ENCODE measurements at places on chromosomes 4 and X.

- DNase-seq = no peak
Measured at GRCh38 chr4:86974551-86974994, 39.8 kb downstream of the AFF1 start.

DNA sequence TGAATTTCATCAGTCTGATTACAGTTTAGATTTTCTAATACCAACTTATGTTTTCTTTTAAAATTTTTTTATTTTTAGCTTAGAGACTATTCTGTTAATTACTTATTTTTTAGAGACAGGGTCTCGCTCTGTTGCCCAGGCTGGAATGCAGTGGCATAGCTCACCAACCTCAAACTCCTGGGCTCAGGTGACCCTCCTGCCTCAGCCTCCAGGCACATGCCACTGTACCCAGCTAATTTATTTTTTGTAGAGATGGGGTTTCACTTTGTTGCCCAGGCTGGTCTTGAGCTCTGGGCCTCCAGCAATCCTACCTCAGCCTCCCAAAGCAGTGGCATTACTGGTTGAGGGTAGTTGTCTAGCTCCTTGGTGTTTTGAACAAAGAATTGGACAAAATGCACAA lies 102.0 kb downstream of the KLHL8 start:
- no peak for DNase-seq

- no peak for DNase-seq
Measured at GRCh38 chrX:123172869-123173268, 11.2 kb upstream of the GRIA3 start.

GRCh38 chr4:180560896-180561295 lies 1682.3 kb upstream of the TENM3 start:
- no peak for DNase-seq

- no peak for DNase-seq
Measured at GRCh38 chr4:70815370-70815769, 24.3 kb downstream of the GRSF1 start.

DNA sequence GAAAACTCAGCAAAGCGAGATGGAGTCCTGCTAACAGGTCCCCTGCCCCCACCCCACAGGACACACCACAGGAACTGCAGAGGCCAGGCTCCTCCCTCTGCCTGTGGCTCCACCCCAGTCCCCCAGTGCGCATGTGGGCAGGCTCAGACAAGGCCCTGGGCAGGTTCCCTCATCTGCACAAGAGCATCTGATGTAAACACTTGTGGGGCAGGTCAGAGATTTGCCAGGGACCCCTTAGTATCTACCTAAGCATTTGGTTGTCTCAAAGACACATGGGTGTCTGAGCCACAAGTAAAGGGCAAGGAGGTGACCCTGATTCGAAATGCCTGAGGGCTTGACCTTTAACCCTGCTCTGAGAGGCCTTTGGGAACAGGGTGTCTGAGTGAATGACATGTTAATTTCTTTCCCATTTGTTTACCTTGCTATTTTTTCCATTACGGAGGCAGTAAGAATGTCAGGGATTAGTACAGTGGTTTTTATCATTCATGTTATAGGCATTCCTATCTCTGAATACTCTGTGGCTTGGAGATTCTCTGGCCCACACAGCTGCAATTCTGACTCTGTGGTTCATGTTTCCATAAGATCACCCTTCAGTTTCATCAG lies 85.3 kb downstream of the ZNF518B start:
- DNase-seq = no peak

DNA sequence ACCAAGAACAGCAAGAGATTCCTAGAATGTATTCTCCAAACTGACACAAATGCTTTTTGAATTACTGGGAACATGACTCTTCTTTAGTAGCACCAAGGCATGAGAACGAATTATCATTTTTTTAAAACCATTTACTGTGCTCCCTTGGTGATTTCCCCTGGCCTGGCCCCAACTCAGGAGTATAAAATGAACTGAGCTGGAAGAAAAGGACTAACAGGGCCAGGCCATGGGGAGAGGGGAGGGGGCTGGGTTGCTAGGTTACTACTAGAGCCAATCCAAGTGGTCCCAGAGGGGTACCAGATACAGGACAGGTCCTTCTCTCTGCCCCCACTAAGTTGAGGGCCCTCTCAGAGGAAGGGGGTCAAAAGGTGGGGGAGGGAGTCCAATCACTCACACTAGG lies 23.1 kb downstream of the SASH3 start:
- no peak for DNase-seq

GRCh38 chr4:160562661-160563060 lies 1459.8 kb downstream of the RAPGEF2 start:
- DNase-seq = no peak

- DNase-seq = no peak
Measured at GRCh38 chr4:47271291-47271690, 192.2 kb downstream of the COMMD8 start.

- DNase-seq = peak; percentile 41
Measured at GRCh38 chr4:40199999-40200874, 3.4 kb downstream of the RHOH start.

GRCh38 chr4:26937567-26937966 lies 76.9 kb downstream of the STIM2 start:
- no peak for DNase-seq

GRCh38 chr4:55993994-55994663 lies 45.4 kb downstream of the CEP135 start:
- no peak for DNase-seq

- no peak for DNase-seq
Measured at GRCh38 chrX:55159551-55159950, 60.6 kb upstream of the PAGE5 start.

DNA sequence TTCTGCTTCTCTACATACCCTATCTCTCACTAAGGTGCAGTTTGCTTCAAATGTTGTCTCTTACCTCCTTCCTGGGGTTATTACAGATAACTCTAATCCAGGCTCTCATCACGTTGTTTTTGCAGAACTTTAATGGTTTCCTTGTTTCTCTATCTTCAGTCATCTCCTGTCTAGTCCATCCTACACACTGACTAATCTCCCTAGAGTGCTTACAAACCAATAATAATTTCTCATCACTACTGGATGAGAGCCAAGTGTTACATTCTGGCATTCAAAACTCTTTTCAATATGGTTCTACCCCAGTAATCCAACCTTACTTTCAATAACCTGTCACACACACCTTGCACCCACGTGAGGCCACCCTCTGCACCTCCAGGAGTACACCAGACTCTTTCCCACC lies 86.1 kb downstream of the SYNPO2 start:
- DNase-seq = no peak

- no peak for DNase-seq
Measured at GRCh38 chr4:116150152-116150551, 935.2 kb downstream of the TRAM1L1 start.

GRCh38 chrX:69025802-69026301 lies 139.4 kb downstream of the PJA1 start:
- no peak for DNase-seq

- DNase-seq = no peak
Measured at GRCh38 chr4:69060651-69061308, 35.5 kb upstream of the UGT2B7 start.

- no peak for DNase-seq
Measured at GRCh38 chr4:187929024-187929423, 66.5 kb upstream of the ZFP42 start.

DNA sequence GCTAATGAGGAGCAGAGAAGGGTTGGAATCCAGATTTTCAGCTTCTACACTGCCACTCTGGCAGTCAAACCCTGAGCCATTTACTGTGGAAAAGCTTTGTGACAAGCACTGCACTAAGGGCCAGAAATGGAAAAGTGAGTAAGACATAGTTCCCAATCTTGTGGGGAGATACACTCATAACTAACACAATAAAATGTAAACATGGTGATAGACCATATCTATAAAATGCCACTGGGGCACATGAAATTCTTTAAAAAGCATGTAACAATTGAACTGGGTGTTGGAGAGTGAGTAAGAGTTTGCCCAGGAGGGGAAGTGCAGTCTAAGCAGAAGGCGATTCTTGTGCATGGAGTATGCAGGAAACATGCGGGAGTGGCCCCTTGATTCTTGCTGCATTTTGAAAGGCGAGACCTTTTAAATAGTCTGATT lies 32.0 kb upstream of the ANXA5 start:
- no peak for DNase-seq

GRCh38 chrX:41785685-41786084 lies 61.7 kb downstream of the GPR82 start:
- no peak for DNase-seq

- no peak for DNase-seq
Measured at GRCh38 chr4:38820329-38821061, 15.9 kb upstream of the TLR1 start.

- no peak for DNase-seq
Measured at GRCh38 chr4:169243825-169244609, 26.7 kb downstream of the SH3RF1 start.

GRCh38 chr4:127049526-127049925 lies 583.2 kb upstream of the INTU start:
- DNase-seq = no peak

DNA sequence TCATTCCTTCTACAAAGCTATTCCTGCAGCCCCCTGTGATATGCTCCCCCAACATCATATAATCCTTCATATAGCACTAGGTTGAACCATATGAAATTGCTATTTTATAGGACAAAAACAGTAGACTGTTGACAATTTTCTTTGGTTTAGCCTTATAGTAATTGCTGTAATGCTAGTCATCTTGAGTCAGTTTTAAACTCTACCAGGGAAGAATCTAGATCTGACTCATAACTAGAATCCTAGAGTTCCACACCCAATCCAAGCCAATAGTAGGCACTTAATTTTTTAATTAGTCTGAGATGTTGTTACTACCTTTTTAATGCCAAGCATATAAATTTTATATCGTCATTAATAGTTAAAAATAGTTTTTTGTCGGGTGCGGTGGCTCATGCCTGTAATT lies 136.8 kb downstream of the CHRNA9 start:
- no peak for DNase-seq

- no peak for DNase-seq
Measured at GRCh38 chrX:22095286-22095685, 63.2 kb downstream of the PHEX start.

DNA sequence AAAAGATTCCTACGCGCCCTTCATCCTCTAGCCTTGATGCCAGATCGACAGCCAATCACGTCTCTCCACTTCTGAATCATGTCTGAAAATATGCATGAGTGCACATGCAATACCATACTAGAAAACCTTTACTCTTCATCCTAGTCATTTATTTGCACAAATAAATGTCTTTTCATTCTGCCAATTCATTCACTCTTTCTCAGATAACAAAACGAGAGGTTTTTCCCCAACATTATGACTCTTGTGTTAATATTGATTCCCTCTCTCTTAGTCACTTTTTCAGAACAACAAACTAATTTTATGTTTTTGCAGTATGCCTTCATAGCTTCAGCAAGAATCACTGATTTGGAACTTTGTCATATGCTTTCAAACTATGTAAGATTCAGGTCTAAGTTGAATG lies 549.4 kb upstream of the GALNT7 start:
- no peak for DNase-seq

DNA sequence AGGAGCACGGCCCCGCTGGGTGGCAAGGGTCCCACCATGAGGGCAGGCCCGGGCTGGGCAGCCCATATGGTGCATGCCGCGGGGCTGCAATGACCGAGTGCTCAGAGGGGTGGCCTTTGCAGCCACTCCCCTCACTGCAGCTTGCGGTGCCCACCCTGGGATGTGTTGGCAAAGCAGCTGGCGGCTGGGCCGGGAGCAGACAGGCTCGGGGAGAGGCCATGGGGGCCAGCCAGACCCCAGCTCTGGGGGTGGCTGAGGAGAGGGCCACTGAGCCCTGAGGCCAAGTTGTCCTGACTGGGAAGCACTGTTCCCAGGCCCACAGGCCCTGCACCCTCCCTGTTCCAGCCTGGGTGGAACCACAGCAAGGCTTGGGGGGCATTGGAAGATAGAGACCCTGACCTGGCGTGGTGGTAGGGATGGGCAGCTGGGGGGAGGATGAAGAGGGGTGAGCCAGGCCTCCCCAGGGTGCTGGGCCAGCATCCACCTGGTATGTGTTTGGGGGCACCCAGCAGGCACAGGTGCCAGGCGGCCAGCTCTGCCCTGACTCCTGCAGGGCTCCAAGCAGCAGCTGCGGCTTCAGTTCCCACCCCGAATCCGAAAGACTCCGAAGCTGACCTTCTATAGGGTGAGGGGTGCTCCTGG lies 18.4 kb upstream of the RNF4 start:
- DNase-seq = no peak

DNA sequence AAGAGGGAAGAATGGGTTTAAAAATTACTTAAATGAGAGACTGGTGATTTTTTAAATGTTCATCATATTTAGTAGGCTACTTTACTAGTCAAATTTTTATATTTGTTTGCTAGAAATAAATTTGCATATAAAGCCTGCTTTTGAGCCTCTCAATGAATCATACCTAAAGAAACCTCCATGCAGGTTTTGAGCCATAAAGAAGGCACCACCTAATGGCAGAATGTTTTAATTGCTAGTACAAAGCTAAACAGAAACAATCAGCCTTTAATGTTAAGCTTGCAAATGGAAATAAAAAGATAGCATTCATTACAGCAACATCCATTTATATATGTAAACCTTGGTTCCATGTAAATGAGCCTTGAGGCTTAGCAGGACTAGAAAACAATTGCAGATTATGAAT lies 989.7 kb downstream of the CCSER1 start:
- no peak for DNase-seq

DNA sequence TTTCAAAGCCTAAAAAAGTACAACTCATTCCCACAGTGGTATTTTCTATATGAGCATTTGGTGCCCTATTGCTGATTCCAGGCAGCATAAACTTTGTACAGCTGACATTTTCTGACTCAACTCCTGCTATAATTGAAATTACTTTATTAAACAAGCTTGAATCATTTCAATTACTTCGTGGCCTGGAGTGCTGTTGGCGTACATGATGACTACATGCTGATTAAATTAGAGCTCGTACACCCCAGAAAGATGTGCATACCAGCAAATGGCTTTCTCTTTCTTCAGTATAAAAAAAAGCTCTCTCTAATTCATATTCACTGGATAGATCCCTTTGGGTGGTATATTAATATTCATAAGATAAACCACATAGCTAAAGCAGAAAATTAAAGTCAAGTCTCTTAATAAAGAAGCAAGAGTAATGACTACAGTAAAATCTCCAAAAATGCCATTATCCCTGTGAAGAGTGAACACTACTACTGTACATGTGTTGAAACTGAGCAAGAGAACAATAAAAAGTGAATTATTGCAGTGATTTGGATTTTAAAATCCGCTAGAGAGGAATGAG lies 245.0 kb upstream of the IGFBP7 start:
- DNase-seq = no peak

GRCh38 chr4:120327276-120327675 lies 260.6 kb upstream of the MAD2L1 start:
- no peak for DNase-seq

DNA sequence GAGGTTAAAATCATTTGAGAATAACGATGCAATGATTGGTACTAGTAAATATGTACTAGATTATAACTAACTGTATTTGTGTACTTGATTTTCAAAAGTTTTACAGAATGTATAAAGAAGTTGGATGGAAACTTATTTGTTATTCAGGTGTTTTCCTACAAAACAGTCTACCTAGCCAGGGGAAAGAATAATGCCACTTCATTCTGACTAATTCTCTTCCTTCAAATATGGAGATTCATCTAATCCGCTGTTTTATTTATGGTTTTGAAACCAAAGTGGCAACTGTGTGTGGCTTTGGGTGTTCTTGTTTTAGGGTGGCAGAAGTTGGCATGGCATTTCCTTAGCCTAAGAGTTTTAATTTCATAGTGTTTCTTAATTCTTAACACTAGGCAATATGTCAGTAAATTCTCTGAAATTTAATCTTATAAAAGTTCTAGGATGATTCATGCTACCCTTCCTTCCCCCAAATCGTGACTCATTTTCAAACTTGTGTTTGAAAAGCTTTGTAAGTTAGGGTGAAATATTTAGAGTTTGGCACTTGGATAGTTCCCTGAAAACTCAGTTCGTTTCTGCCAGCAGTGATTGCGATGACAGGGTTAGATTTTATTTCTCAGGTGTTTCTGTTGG lies 62.6 kb downstream of the DCLK2 start:
- DNase-seq = no peak
